ENCODE measurements at places on chromosomes 11 and 22.

DNA sequence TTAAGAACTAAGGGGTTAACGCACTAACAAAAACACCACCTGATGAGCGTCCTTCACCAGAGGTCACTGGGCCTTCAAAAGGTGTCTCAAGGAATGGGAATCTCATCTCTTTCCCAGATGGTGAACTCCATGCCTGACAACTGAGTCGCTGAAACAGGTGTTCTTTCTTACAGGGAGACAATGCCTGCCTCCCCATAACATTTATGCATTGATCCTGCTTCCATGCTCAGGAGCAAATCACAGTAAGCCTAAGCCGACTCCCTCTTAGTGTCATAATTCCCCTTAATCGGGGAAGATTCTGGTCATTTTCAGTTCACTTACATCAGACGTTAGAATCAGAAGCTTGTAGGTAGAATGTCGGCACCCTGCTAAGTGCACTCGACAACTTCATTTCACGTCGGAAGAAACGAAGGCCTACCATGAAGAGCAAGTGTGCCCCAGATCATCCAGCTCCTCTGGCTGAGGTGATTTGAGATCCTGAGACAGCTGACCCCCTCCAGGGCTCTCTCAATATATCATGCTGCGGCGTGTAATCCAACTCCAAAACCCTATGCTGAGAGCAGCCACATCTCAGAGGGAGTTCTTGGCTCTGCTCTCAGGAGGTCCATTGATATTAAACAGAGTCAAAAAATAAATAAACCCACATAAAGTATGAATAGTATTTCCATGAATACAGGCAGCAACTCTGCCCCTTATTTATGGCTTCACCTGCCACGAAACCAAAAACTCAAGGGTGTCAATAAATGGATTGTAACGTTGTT lies 163.1 kb downstream of the LARGE1 start:
- H3K36me3 ChIP-seq = no peaks in the 10 kb centered on the region
- H3K4me3 ChIP-seq = no peak overlapping the region
- H3K27me3 ChIP-seq = no peaks in the 10 kb centered on the region
- H3K4me1 ChIP-seq = no peaks in the 10 kb centered on the region

GRCh38 chr11:34192481-34193401 lies 87.3 kb downstream of the NAT10 start:
- peak overlapping the region; percentile 97 for H3K27ac ChIP-seq
- peaks cover 12% of the 10 kb centered on the region for H3K4me1 ChIP-seq
- H3K27me3 ChIP-seq = no peaks in the 10 kb centered on the region

GRCh38 chr11:122706291-122707088 lies 51.0 kb downstream of the UBASH3B start:
- H3K27ac ChIP-seq = peak overlapping the region; percentile 97
- peak; percentile 90 for DNase-seq
- no peak overlapping the region for H3K4me3 ChIP-seq
- H3K4me1 ChIP-seq = peaks cover 54% of the 10 kb centered on the region

GRCh38 chr22:40597526-40598430 lies 38.7 kb downstream of the MRTFA start:
- peak overlapping the region; percentile 67 for H3K27ac ChIP-seq
- no peaks in the 10 kb centered on the region for H3K27me3 ChIP-seq
- H3K4me3 ChIP-seq = peak overlapping the region; percentile 41
- no peaks in the 10 kb centered on the region for H3K36me3 ChIP-seq
- peak; percentile 69 for DNase-seq

DNA sequence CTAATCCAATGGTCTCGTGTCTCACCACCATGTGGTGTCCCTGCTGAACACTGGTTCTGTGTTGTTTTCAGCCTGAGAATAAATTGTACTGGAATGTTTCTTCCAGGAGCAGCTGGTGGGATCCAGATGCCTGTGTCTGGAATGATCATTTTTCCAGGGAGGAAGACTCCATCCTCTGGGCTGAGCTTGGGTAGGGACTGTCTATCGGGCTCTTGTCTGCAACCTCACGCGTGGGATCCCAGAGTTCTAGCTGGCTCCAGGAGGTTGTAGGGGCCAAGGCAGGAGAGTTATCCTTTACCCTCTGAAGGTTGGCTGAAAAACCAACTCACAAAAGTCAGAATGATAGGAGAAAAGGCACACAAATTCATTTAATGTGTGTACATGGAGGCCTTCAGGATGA lies 144.1 kb upstream of the B3GAT1 start:
- H3K4me1 ChIP-seq = no peaks in the 10 kb centered on the region
- H3K36me3 ChIP-seq = no peaks in the 10 kb centered on the region
- H3K27ac ChIP-seq = no peak overlapping the region
- H3K4me3 ChIP-seq = no peak overlapping the region
- DNase-seq = no peak
- H3K27me3 ChIP-seq = no peaks in the 10 kb centered on the region
